ENCODE measurements at places on chromosomes 3 and 15.

GRCh38 chr3:175940881-175941280, 1081.7 kb downstream of the NAALADL2 start:
- DNase-seq = no peak

DNA sequence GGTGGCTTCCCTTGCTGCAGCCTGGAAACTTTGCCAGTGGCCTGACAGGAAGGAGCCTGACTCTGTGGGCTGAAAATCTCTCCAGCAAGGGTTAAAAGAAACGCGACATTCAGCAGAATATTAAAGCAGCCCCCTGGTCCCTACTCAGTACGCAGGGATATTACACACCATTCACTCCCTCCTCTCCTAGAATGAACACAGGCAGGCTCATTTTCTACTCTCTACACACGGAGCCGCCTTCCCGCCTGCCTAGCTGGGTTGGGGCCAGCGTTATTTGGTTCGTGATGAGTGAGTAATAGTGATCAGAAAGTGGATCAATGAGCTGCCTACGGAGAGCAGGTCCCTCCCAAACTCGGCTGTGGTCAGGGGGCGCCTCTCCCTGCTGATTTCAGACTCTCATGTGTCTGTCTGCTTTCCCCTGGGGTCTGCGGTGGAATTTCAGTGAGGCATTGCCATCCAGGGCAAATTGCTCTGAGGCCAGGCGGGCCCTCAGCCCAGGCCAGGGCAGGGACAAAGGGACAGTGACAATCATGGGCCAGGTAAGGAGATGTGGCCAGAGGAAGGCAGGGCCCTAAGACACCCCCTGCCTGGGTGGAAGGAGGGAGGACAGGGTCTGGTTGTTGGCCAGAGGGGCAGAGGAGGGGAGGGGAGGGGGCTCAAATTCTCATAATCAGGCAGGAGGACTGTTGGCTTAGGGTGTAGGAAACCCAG, 2.8 kb downstream of the EPHB1 start:
- no peak for DNase-seq

GRCh38 chr3:10198761-10199649, 34.3 kb downstream of the IRAK2 start:
- DNase-seq = peak; percentile 54

DNA sequence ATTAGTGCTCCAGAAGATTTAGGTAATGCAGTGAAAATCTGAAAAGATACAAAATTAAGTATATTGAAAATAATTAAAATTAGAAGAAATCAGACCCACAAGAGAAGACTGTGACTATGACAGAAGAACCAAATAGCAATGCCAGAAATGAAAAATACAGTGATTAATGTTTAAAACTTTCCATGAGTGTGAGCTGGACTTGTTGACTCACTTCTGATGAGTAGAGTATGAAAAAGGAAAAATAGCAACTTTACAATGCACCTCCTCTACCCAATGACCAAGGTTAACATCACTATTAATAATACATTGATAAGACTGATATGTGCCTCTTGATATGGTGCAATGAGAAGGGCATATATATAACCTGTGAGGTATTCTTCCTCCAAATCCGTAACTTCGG, 39.3 kb upstream of the SLC22A13 start:
- DNase-seq = no peak

GRCh38 chr3:187983484-187984124, 170.4 kb upstream of the LPP start:
- no peak for DNase-seq

GRCh38 chr3:37890522-37890921, 28.8 kb downstream of the CTDSPL start:
- no peak for DNase-seq

Measured in T follicular helper cell (primary cell).